Activated naive CD8-positive, alpha-beta T cell treated with anti-CD3 and anti-CD28 coated beads, Interleukin-2, amount 50 U/mL, for 24 hours (primary cell): ENCODE measurements at places on chromosomes 4 and X.
A peak's percentile ranks its signal among the peaks of the same experiment; 100 is the strongest.

- no peak overlapping the region for H3K4me3 ChIP-seq
- H3K27ac ChIP-seq, result no peak overlapping the region
- DNase-seq, result no peak
Measured at GRCh38 chrX:120402369-120402768, 40.5 kb downstream of the ATP1B4 start.

- DNase-seq, result no peak
- H3K27ac ChIP-seq, result no peak overlapping the region
- no peaks in the 10 kb centered on the region for H3K4me1 ChIP-seq
- no peak overlapping the region for H3K4me3 ChIP-seq
Measured at GRCh38 chr4:133683967-133684366, 517.6 kb downstream of the PABPC4L start.

DNA sequence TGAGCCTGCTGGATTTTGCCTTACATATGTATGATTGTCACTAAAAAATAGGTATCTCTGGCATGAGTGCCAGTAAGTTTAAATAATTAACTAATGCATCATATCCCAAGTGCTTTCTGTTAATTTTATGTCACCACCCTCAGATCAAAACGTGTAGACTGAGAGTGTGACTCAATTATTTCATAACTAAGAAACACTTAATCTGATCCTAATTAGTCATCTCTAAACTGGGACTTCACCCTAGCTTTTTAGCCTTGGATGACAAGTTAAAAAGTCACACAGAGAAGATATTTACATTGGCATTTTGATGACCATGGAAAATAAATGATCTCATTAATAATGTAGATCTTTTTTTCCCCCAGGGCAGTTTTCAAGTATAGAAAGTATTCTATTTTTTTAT lies 23.1 kb upstream of the SLC6A14 start:
- no peaks in the 10 kb centered on the region for H3K36me3 ChIP-seq
- no peaks in the 10 kb centered on the region for H3K4me1 ChIP-seq
- no peak overlapping the region for H3K27ac ChIP-seq
- no peaks in the 10 kb centered on the region for H3K27me3 ChIP-seq

DNA sequence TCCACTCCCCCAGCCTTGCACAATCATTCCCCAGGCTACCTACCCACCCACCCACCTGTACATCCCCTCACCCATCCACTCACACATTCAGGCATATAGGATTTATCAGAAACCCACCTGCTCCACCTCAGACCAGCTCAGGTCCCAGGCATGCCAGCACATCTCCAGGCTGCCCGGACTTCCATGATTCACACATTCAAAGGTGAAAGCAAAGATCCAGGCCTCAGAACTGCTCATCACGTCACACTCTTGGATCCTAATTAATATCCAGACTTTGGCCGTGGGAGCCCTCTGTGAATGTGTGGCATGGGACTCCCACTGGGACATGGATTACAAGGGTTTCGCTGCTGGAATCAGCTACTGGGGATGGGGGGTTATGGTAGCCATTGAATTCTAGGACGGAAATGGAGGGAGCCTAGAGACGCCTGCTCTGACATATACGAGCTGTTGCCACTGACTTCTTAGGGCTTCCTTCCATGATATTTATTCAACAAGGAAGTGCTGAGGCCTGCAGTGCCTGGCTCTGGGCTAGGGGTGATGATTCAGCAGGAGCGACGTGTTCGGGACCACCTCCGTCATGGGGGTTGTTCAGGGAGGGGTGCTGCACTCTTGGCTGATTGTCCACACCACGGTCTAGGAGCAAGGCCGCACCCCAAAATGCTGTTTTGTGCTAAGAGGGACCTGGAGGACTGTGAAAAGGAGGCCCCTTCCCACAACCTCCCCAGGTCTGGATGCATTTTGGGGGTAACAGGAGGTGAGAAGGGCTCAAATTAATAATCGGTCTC lies 56.9 kb upstream of the ADRA2C start:
- H3K27ac ChIP-seq, result no peak overlapping the region
- no peaks in the 10 kb centered on the region for H3K36me3 ChIP-seq
- H3K4me1 ChIP-seq, result no peaks in the 10 kb centered on the region
- no peak overlapping the region for H3K4me3 ChIP-seq
- DNase-seq, result no peak
- H3K27me3 ChIP-seq, result peaks cover 8% of the 10 kb centered on the region

- peaks cover 55% of the 10 kb centered on the region for H3K36me3 ChIP-seq
Measured at GRCh38 chr4:77001907-77002306, 52.4 kb downstream of the SEPTIN11 start.

- peak overlapping the region; percentile 41 for H3K27ac ChIP-seq
- peaks cover 4% of the 10 kb centered on the region for H3K36me3 ChIP-seq
- H3K4me1 ChIP-seq, result peaks cover 32% of the 10 kb centered on the region
- DNase-seq, result no peak
- peaks cover 7% of the 10 kb centered on the region for H3K27me3 ChIP-seq
Measured at GRCh38 chr4:80540785-80541469, 205.4 kb downstream of the CFAP299 start.

DNA sequence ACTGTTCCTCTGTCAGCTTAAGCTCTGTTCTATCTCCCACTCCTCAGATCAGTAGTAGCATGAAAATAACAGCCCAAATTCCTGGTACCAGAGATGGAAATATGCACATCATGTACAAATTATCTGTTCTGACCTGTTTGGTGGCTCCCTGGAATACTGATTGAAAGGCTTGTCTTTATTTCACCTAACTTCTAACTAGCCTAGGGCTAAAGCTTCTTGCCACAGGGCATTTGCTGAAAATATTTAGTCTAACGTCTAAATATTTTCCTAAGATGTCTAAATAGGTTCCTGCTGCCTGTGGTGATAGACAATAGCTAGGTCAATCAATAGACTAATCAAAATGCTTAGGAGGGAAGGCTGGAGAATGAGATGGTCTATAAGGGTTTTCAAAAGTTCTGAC lies 12.9 kb upstream of the PRMT9 start:
- no peak overlapping the region for H3K4me3 ChIP-seq
- H3K4me1 ChIP-seq, result no peaks in the 10 kb centered on the region
- H3K27ac ChIP-seq, result no peak overlapping the region
- no peak for DNase-seq
- H3K36me3 ChIP-seq, result no peaks in the 10 kb centered on the region

- no peak overlapping the region for H3K4me3 ChIP-seq
- DNase-seq, result no peak
- no peaks in the 10 kb centered on the region for H3K27me3 ChIP-seq
- H3K36me3 ChIP-seq, result no peaks in the 10 kb centered on the region
- H3K4me1 ChIP-seq, result no peaks in the 10 kb centered on the region
Measured at GRCh38 chr4:111717921-111718320, 427.3 kb upstream of the FAM241A start.

DNA sequence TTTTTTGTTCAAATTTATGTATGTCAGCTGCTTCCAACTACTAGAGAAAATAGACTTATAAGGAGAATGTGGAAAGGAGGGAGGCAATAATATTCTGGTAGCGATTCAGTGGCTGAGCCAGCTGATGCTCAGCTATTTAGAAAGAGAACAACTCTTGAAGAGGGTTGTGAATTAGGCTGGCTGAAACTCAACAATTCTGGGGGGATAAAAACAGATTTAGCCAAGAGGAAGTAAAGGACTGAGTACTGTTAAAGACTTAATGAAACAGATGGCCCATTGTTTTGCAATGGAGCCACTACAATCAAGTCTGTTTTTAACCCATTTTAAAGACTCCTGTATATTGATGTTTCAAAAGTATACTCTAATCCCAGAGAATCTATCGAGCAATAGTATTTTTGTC lies 1058.9 kb downstream of the C4orf33 start:
- H3K36me3 ChIP-seq, result no peaks in the 10 kb centered on the region
- H3K27me3 ChIP-seq, result no peaks in the 10 kb centered on the region
- no peak for DNase-seq
- H3K27ac ChIP-seq, result no peak overlapping the region

- no peaks in the 10 kb centered on the region for H3K4me1 ChIP-seq
- peaks cover 9% of the 10 kb centered on the region for H3K36me3 ChIP-seq
- DNase-seq, result no peak
- H3K27ac ChIP-seq, result no peak overlapping the region
Measured at GRCh38 chr4:139540632-139541031, 15.4 kb downstream of the SETD7 start.

DNA sequence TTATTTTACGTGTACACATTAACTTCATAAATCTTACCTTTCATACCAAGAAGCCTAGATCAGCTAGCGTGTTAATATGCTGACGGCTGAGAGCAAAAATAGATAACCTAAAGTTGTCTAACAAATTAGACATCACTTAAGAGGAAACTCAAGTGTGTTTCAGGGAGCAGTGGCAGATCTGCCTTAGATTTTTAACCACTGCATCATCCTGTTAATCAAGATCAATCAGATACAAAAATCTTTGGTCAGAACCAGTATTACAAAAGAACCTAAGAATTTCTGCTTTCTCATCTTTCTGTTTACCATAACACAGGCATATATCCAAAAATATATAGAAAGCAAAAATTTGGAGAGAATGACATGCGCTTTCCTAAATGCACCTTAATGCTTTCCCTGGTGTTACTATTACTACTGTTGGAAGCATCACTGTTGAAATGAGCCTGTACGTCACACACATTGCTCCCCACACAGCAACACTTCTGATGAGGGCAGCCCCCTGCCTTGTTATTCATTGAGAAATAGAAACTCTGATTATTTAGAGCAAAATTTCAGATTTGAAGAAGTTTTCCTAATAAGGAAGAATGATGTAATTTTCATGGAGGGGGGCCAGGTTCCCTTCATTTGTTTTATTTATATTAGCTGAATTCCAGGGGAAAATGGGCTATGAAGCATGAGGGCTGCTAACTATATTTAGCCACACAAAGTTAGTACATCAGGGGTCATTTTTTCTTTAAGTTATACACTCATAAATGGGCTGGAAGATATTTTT lies 152.3 kb downstream of the CBR4 start:
- no peak overlapping the region for H3K4me3 ChIP-seq
- H3K27ac ChIP-seq, result no peak overlapping the region
- no peaks in the 10 kb centered on the region for H3K36me3 ChIP-seq

DNA sequence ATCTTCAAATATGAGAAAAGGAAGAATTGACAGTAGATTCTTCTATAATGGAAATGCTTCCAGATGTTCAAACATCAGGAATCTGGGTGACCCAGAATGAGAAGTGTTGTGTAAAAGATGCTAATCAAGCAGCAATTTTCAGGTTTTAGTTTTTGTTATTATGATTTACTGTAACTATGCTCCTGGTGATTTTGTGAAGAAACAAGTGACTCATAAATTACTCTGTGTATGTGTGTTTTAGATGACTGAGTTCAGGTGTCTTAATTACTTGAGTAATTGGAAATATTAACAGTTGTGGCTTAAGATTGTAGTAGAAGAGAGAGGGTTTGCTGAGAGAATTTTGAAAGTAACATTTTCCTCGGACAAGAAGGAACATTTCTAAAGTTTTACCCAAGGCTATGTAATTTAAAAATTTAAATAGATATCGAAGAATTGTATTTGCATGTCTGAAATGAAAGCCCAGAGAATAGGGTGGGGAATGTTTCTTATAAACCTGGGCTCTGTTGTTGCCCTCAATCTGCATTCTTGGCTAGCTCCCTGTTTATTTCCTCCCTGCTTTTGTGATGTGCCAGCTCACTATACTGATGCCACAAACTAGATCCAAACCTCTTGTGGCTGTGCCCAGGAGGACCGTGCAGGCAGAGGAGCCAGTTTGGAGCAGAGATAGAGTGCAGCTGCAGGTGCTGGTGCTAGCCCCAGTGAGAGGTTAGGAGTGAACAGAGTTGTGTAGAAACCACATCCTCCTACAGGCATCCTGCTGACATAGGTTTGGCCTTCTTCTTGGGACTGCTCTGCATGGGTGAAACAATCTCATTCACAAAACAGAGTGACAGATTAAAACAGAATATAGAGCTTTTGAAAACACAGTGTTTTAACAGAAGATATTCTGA lies 25.4 kb upstream of the TNIP3 start:
- DNase-seq, result peak; percentile 41
- peak overlapping the region; percentile 70 for H3K27ac ChIP-seq
- peak overlapping the region; percentile 25 for H3K4me3 ChIP-seq
- no peaks in the 10 kb centered on the region for H3K27me3 ChIP-seq
- H3K36me3 ChIP-seq, result no peaks in the 10 kb centered on the region

GRCh38 chr4:159282944-159283343 lies 180.1 kb downstream of the RAPGEF2 start:
- no peak overlapping the region for H3K27ac ChIP-seq
- peaks cover 2% of the 10 kb centered on the region for H3K4me1 ChIP-seq
- DNase-seq, result no peak
- no peak overlapping the region for H3K4me3 ChIP-seq
- no peaks in the 10 kb centered on the region for H3K27me3 ChIP-seq

GRCh38 chr4:35818520-35818919 lies 425.8 kb downstream of the ARAP2 start:
- no peak overlapping the region for H3K27ac ChIP-seq
- no peak for DNase-seq
- no peaks in the 10 kb centered on the region for H3K36me3 ChIP-seq
- no peaks in the 10 kb centered on the region for H3K4me1 ChIP-seq

DNA sequence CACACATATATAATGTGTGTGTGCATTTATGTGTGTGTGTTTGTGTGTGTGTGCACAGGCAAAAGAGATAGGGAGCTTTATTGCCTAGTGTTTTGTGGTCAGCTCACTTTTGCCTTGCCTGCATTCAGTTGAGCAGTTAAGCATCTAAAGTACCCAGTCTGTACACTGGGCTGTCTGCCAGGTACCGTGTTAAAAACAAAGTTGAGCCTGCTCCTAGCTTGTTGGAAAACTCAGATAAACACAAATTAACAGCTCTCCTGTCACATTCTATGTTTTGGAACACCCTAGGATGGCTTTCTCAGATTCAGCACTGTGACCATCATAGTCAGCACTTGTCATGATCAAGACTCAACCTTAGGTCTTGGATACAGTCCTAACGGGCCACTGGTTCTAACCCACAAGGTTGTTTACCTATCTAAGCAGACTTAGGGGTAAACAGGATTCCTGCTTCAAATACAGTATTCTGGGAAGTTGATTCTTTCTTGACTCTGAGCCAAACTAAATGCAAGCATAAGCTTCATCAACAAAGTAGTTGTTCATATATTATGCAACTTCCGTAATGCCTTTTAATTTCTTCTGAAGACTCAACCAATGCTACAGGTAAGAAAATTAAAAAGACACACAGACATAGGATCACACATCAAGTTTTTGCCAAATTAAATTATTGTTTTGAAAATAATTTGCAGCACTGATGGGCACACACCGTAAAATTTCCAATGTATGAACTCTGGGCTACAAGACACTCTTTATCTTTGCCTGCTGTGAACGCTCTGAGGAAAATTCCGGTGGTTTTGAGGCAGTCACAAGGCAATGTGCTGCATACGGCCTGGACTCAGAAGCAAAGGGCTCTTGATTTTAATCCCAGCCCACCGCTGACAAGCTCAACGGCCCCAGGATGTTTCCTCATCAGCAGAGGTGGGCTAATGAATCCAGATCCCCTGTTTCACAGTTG lies 11.3 kb upstream of the CD99 start:
- no peaks in the 10 kb centered on the region for H3K4me1 ChIP-seq
- H3K27me3 ChIP-seq, result no peaks in the 10 kb centered on the region
- DNase-seq, result no peak
- no peak overlapping the region for H3K27ac ChIP-seq
- H3K4me3 ChIP-seq, result no peak overlapping the region
